ENCODE measurements at places on chromosomes 5 and 9.

DNA sequence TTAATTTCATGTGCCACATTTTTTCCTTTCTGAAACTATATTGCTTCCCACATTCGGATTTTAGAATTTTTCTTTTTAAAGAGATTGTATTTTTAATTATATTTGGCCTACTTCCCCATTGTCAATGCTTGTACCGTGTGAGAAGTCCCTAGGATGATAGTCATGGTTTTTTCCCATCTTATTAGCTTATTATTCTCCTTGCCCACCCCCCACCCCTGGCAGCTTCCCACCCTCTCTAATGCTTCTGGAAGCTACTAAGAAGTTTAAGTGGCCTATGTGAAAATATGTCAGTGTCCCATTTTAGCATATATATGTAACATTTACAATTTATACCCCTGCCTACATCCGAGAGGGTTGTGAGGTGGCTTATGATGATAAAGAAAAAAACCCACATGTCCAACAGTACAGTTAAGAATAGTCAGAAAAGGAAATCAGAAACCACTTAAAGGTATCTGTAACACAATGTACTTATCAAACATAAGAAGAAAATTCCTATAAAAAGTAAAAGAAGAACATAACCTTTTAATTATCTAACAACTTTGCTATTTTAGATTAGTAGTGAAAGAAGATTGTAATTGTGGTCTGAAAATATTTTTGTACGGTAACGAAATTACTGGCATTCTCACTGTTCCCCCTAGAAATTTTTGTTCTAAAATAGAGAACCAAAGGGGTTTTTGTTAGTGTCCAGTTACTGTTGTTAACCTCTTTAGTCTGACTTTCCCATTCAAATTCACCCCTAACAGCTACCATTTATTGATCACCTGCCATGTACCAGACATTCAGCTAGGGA lies 62.1 kb downstream of the SLC44A1 start:
- no peak for DNase-seq

DNA sequence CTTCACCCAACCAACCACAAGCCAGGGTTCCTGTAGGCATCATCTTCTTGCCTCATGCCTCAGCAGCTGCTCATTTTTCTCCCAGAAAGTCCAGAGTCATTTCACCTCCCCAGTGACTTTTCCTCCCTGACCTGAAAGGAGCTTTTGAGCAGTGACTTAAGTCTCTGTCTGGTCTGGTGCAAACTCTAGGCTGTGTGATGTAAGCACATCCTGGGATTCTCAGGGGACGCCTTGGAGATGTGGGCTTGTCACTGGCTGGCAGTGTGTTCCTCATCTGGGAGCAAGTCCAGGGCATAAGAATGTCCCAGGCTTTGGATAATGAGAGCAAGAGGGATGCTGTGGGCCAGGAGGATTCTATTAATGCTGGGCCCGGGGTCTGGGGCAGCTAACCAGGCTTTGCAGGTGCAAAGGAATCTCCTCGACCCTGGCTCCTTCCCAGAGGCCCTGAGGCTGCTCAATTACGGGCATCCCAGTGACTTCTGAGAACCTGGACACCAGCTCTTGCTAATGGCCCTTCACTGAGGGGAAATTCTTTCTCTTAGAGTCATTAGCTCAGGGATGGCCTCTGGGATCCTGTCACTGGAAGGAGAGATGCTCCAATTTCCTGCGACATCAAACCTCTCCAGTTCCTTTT lies 211.0 kb upstream of the PANK3 start:
- DNase-seq, result no peak

DNA sequence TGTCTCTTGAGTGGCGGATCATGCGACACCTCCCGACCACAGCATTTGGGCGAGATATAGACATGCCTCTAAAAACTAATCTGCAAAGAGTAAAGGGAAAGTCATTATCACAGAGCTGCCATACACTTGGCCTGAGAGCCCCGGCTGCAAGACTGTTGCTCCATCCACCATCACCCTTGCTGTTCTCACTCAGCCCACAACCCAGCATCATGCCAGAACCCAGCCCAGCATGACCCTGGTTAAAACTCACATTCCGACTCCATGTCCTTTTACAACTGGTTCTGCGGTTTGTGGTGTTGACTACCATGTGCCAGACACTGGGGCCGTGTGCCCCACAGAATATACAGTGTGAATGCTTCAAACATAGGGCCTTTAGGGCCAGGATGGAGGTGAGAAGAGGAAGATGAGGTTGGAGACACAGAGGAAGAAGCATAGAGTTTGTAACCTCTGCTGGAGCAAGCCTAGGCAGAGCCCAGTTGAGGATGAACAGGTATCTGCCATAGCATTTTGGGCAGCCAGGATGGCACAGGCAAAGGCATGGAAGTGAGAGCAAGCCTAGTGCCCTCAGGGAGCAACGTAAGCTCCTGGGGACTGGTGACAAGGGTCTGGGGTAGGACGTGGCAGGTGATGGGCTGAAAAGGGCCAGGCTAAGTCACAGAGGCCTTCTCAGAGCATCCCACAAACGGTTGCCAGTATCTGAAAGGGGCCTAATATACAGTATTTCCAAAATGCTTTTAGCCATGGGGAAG lies 37.5 kb upstream of the SMU1 start:
- DNase-seq, result no peak

DNA sequence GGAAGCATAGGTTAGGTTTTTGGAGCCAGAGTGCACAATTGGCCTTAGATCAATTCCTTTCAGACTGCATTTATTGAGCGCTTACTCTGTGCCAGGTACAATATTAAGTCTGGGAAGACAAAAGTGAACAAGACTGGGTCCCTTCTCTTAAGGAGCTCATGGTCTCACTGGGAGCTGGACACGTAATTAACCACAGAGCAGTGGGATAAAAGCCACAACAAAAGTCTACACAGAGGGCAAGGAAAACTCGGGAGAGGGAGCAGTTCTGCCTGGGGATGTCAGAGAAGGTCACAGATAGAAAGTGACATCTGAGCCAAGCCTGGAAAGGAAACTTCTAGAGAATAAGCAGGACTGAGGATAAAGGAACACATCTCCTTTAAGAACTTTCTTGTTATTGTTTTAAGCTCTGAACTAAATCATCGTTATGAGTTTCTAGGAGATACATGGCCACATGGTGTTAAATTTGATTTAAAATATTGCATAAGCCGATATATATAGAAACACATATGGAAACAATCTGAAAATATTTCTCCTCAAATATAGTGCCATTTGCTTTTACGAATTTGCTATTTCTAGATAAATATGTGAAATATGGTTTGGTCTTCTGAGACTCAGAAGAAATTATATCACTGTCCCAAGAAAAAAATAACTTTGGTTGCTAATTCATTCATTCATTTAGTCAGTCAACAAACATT lies 40.1 kb upstream of the PDE8B start:
- no peak for DNase-seq

- no peak for DNase-seq
Observed at GRCh38 chr9:119611565-119611964, 242.3 kb upstream of the BRINP1 start.

GRCh38 chr9:80158131-80158530 lies 586.4 kb downstream of the TLE4 start:
- DNase-seq, result no peak

- no peak for DNase-seq
Observed at GRCh38 chr5:110361471-110361870, 365.0 kb downstream of the TMEM232 start.

DNA sequence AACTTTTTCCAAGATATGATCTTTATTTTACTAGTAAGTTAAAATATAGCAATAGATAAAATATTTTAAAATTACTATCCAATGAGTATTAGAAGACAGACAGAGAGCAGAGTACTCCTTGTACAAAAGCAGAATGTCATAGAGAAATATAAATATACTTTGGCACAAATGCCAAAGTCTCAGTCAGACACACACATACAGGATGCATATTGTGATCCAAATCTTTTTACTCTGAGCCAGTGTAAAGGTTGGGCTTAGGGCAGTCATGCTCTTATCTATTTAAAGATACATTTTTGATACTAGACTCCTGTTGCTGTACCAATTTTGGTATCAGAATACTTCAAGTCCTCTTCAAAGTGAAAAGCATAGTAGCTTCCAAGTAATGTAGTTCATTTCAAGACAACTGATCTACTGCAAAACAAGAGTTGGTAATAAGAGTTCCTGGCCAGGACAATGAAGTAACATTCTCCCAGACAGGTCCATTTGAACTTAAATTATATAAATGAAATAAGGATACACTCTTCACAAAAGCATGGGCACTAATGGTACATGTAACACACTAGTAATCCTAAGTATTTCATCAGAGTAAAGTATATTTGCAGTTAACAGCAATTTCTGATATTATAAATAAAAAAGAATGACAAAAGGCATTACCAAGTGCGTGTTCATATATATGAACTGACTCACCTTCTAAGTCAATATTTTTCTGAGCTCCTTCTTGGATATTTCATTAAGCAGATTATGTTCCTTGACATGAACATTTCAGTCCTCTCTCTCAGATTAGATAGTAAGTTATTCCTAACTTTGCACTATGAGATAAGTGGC lies 10.5 kb downstream of the PFDN1 start:
- DNase-seq, result no peak

GRCh38 chr9:86075132-86076109 lies 23.9 kb downstream of the GOLM1 start:
- no peak for DNase-seq

DNA sequence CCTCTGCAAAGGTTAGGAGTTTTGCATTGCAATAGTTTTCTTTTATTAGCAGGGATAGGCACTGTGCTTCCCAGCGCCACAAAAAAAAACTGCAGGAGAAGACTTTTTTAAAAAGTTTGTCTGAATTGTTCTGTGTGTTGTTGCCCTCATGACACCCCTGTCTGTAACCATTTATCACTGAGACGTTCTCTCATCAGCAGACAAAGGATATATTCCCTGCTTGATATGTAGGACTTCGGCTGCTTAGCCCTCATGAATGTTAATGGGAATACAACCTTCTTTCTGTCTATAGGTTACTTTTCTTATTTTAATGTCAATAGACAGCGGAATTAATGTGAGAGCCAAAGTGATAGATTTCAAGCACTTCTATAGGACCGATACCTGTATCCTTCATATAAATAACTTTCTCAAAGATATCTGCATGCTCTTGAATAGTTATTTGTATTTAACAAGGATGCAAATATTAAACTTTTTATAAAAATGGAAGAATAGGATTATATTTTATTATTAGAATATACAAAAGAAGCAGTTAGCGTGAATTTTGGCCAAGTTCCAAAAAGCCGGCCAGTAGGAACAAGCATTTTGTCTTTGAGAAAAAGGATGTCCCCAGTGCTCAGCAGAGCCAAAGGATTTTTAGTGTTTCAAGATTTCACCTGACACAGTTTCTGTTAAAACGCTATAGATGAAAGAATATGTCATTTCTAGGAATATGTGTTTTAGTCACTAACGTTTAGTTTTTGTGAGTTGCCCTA lies 1.5 kb upstream of the LYSMD3 start:
- no peak for DNase-seq

DNA sequence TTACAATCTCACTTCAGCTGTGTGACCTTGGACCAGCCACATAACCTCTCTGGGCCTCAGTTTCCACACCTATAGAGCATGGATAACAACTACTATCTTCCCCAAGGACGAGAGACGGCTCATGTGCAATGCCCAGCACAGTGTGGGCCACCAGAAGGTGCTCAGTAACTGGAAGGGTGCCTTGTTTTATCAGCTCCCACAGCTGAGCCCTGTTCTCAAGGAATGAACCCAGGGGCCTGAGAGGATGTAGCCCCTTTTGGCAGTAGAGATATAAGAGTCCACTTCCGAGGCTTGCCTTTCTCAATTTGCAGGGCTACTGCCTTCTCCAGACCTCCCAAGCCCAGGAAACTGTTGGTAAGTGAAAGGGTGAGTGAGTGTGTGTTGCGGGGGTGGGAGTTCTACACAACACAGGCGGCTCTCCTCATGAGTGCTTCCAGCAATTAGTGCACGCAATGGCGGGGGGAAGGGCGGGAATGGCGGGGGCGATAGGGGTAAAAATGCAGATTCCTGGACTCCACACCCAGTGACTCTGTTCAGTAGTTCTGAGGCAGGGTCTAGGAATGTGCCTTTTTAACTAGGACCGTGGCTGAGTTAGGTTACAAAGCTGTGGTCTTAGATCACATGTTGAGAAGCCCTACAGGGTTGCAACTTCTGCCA lies 185.1 kb downstream of the FSTL4 start:
- no peak for DNase-seq

DNA sequence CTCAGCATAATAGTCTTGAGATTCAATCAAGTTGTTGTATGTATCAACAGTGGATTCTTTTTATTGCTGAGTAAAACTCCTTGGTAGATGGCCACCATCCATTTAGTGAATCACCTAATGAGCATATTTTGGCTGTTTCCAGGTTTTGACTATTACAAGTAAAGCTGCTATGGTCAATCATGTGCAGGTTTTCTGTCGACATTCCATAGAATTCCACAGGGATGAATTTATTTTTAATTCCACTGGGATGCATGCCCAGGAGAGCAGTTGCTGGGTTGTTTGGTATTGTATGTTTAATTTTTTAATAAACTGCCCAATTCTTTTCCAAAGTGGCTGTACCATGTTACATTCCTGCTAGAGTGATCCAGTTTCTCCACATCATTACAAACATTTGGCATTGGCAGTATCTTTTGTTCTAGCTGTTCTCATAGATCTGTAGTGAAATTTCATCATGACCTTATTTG lies 10.5 kb upstream of the S1PR3 start:
- DNase-seq, result no peak

GRCh38 chr5:16965581-16965980 lies 29.5 kb upstream of the MYO10 start:
- no peak for DNase-seq

GRCh38 chr9:125896964-125897363 lies 149.8 kb downstream of the PBX3 start:
- DNase-seq, result no peak

DNA sequence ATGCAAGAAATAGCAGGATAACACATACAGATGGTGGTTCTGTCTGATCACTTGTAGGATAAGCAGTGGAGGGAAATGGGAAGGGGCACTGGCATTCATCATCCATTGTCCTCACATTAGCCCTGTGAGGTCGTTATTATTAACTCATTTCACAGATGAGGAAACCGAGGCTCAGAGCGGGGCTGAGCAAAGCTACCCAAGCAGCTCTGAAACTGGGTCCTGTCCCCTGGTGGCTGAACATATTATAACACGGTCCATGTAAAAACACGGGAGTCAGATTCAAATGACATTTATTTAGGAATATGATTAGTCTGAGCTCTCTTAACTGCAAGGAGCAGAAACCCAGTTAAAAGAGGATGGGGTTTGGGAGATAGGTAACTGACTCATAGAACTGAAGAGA lies 43.1 kb downstream of the HRH2 start:
- DNase-seq, result no peak

Measured in NCI-H1092 treated with DMSO at 0.1 percent for 48 hours (cell line).